ENCODE measurements at places on chromosomes 1 and 21. TPM values are rescaled to one million over a fixed set of nuclear protein-coding genes. Genes with fewer than 3 reads are reported as not detected.

DNA sequence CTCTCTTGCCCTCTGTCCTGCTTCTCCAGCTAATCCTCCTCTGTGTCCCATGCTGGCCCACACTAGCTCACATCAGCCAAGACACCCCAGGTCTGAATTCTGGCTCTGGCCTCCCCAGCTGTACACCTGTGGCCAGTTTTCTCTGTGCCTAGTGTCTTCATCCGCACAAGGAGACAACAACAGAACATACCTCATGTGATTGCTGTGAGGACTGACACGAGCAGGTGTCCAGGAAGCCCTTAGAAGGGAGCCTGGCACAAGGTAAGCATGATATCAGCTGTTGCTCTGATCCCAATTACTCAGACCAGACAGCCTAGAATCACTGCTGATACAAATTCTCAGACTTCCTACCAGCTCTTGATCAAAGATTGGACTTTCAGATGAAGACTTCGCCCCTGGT, 71.2 kb upstream of the GJB5 start:
- DNase-seq, result no peak

DNA sequence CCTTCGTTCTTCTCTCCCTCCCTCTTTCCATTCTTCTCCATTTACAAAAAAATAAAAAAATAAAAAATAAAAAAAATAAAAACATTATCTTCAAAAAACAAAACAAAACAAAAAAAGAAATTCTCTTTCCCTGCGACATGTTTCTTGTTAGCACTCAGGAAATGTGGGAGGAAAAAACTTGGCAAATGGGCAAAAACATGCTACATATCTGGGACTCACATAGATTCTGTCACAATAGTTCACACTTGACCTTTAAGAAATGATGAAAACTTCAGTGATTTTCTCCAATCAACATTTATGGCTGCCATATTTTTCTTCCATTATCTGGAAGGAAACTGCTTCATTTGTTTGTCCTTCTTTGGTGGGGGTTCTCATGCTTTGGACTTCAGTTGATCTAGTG, 109.3 kb downstream of the PRKAB2 start:
- DNase-seq, result no peak

DNA sequence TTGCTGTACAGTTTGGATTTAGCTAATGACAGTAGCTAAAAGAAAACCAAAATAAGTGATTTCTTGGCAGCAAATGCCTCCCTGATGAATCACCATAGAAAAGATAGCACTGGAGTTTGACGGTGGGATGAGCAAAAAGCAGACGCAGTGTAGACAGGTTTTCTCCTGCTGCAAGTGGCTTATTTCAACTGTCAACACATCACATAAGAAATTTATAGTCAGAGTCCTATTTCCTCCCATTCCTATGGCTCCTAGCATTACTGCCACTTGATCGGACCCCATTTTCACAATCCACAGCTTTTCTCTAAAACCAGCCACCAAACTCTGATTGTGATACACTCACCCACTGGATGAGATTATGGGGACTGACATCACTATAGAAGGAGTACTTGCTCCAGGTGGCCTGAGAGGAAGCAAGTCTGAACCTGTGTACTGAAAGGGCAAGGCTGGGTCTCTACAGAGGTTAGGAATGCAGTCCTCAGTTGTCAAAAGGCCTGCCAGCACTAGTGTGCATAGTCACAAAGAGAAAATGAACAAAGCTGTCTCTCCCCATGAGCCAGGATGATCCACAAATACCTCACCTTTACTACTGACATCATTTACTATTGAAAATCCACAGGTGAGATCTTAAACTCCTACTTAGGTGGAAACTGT, 359.8 kb downstream of the LTN1 start:
- peak; percentile 44 for DNase-seq

DNA sequence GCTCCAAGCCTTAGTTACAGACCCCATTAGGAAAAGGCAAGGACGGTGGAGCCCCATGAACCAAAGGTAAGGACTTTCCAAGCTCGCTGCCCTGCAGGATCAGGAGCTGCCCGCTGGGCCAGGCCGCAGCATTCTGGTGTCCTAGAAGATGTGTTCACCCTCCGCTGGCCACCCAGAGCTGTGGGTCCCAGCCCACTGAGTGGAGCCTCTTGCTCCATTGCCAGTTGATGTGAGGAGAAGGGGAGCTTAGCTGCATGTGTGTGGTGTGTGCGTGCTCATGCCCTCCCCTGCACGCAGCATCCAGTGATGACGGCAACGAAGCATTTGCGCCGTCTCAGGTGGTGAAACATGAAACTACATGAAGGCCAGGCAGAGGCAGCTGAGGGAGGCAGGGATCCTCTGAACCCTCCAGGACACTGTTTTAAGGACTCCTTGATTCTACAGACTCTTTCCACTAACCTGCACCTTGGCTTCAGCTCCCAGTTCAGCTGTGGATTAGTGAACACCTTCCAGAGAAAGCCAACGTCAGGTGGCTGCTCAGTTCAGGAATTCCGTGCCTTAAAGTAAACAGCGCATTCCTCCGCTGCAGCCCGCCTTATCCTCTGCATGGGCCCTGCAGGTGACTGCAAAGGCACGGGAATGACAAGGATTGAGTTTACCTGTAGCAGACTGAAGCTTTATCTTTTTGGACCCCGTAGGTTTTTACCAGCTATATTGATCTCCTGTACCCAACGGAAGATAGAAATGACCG, 48.7 kb downstream of the SMYD2 start:
- no peak for DNase-seq

GRCh38 chr1:194367121-194367520, 1180.7 kb upstream of the B3GALT2 start:
- DNase-seq, result no peak

- no peak for DNase-seq
Measured at GRCh38 chr1:244712669-244713068, 59.7 kb downstream of the DESI2 start.

DNA sequence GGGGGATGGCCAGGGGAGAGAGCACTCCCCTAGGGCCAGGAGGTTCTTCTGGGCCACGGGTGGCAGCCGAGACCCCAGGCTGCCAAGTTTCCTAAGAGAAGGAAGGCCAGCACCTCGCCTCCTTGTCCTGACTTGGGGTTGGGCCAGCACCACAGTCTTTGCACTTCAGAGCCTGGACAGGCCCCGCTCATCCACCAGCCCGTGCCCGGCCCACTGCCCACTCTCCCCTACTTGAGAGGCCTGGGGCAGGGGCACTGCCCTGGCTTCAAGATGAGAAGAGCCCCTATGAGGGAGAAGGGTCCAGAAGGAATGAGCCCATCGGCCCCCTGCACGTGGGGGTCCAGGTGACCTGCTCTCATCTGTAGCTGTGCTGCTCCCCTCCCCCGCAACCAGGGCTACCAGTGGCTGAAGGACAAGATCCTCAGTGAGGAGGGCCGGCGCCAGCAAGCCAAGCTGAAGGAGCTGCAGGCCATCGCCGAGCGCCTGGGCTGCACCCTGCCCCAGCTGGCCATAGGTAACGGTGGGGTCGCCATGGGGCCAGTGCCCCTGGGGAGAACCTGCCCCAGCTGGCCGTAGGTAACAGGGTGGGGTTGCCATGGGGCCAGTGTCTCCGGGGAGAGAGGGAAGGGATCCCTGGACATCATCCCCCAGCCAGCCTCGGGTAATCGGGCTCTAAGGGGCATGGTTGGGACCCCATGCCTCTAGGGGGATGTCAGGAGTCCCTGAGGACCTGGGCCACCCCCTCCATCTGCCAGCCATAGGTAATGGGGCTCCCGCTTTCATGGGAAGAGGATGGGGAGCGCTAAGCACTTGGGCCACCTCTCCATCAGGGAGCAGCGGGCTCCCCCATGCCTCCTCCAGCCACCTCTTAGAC, 50.8 kb downstream of the KCNAB2 start:
- no peak for DNase-seq

- peak; percentile 67 for DNase-seq
Measured at GRCh38 chr1:23475134-23475628, 8.8 kb downstream of the ASAP3 start.

- DNase-seq, result no peak
Measured at GRCh38 chr1:40041466-40041838, 923 bp downstream of the CAP1 start.

DNA sequence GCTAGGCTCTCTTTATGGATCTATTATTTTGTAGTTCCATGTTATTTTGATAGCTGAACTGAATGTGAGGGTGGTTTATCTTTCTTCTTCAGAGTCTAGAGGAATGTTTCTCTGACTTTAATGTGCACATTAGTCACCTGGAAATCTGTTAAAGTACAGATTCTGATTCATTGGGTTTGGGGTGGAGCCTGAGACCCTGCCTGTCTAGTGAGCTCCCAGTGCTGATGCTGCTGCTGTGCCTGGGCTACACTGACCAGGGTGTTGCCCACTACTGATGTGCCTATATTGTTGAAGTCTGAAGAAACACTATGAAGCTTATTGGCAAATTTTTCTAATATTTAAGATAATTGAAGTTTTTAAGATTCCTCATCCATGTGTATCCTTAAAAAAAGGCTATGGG, 35.9 kb downstream of the CD46 start:
- no peak for DNase-seq

GRCh38 chr1:163836481-163836880, 514.7 kb downstream of the NUF2 start:
- DNase-seq, result no peak

GRCh38 chr1:226655251-226656163, 83.6 kb downstream of the ITPKB start:
- no peak for DNase-seq

CLCA1 gene
- total RNA-seq, result not detected

PGLYRP3 gene
- total RNA-seq, result not detected

NUDT4B gene
- 28.2 TPM for total RNA-seq

NCF2 gene
- total RNA-seq, result not detected

FCN3 gene
- not detected for total RNA-seq
